ENCODE measurements at places on chromosomes 2 and 18.

DNA sequence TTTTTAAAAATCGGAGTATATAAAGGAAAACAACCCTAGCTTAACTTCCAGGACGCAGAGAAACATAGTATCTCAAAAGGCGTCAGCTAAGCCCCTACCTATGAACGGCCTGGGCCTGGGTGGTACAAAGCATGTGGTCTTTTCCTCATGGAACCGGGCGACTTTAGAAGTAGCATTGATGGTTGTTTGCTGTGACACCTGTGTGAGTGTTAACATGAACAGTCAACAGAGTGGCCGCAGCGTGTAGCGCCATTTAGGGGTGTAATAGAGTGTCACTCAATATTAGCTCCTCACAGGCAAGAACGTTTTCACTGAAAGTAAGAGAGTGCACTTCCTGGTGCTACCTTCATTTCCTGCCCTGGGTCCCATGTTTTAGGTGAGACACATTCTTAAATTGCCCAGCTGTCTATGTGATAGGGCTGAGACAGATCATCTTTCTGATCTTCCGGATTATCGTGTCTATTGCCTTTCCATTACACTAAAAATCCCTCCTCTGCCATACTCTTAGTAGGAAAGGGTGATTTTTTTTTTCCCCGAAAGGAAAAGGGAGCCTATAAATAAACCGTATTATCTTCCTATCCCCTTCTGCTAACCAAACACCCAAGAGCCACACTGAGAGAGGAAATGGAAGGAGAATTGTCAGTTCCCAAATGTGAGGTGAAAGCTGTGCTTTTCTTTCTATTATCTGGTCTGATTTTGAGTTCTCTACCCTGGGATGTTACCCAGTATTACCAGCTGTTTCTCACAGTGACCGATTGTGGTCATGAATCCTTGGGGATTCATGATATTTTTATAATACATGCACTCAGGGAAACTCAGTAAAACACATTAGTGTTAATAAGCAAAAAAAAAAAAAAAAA is 1.3 kb downstream of the GORASP2 start:
- DNase-seq, result peak; percentile 43

DNA sequence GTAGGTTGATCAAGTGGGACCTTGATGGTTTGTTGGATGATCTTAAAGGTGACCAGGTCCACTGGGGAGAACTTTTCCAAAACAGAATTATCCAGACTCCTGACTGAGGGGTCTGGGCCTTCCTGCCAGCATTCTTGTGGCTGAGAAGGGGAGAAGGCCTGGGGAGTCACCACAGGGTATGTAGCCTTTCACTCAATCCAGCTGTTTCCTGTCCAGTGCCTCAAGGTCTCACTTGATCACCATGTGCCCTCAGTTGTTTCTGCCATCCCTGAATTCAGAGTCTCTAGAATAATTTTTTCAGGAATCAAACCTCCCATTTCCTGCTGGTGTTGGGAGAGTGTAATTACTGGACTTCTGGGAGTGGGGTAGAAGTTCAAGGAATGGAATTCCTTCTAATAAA is 54.4 kb upstream of the TANC1 start:
- no peak for DNase-seq

- no peak for DNase-seq
These were observed 35.4 kb upstream of the MPPE1 start for GRCh38 chr18:11943551-11943950.

GRCh38 chr2:18404708-18405107 is 155.7 kb downstream of the RDH14 start:
- DNase-seq, result no peak

DNA sequence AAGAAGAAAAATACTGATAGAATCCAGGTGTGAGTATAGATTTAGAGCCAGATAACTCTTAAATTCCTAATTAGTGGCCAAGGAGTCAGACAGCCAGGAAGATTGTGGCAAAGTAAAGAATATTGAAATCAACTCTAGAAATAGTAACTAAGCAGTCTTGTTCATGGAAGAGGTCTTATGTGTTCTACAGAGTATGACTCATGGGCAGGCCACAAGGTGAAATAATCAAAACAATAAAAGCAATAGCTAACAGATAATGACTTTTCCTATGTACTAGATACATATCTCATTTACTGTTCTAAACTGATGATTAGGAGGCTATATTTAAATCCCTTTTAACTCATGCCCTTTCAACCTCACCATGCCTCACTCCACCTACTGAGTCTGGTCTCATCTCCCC is 227.4 kb upstream of the COL3A1 start:
- DNase-seq, result peak; percentile 47

DNA sequence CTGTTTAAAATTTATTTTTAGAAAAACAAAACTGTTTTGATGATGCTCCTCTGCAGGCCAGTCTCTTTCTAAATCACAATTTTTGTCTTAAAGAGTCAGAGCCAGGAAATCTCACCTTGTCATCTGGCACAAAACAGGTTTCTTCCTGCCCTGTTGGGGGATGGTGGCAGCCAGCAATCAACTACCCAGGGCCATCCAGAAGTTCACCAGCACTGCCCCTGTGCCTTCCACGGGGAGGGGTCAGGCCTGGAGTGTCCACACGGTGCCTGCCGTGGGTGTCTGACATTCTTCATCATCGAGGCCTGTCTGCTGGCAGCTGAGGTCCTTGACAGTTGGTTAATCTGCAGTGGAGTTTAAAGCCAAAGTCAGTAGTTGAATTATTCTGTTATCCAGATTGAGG is 40.0 kb upstream of the BMP10 start:
- DNase-seq, result no peak

DNA sequence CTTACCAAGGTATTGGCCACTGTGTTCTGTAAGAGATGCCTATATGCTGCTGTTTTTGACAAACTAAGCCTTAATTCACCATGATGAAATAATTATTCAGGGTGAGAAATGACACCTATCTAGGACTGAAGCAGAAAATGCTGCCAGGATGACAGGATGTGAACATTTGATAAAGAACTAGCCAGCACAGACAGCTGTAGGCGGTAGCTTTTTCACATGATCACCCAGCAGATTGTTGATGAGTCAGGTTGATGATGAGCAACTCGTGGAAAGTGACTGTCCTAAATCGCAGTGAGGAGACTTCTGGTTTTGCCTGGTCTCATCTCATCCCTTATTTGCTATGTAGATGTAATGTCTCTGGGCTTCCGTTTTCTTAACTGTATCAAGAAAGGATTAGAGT is 144.1 kb downstream of the PRPF40A start:
- DNase-seq, result peak; percentile 97
